ENCODE measurements at places on chromosomes 2 and 18.

GRCh38 chr18:55651236-55651635 is 63.2 kb upstream of the TCF4 start:
- no peak for DNase-seq

GRCh38 chr2:198168651-198169050 is 364.3 kb downstream of the PLCL1 start:
- no peak for DNase-seq

DNA sequence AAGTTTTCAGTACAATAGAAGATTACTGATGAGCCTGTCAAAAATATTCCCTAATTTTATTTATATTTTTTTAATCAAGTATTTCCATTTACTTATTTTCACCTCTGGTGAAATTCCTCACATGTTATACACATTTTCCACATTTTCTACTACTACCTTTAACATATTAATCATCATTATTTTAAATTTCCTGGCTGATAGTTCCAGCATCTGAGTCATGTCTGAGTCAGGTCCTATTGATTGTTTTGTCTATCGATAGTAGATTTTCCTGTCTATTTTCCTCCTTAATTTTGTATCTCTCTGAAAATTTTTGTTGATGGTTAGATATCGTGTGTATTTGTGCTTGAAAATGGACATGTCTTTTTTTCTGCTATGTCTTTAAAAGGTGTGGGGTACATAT is 211.8 kb upstream of the DSEL start:
- DNase-seq: no peak

- no peak for DNase-seq
Observed at GRCh38 chr2:71887196-71887595, 260.5 kb downstream of the CYP26B1 start.

DNA sequence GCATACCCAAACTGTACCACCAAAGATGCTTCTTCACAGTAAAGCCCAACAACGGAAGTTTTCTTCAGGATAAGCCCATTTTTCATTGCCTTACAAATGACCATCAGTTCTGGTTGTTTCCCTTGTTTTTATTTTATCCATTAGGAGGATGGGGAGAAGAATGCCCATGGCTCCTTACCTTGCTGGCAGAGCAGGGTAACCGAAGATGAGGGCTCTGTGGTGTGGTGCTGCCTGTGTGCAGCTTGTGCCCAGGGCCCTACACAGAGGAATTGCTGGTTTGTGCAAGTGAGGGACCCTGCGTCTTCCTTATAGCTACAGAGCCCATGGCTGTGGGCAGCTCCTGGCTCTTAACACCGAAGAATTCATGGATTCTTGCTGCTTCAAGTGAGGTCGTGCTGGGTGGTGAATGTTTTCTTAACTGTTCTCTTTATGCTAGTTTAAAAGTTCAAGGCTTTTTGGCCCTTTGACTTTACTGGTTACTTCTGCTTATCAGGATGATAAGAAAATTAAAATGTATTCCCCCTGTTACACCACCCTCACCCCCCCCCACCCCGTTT is 110.6 kb downstream of the MAP4K4 start:
- DNase-seq: no peak

- no peak for DNase-seq
Observed at GRCh38 chr18:13022644-13023043, 31.5 kb downstream of the CEP192 start.

DNA sequence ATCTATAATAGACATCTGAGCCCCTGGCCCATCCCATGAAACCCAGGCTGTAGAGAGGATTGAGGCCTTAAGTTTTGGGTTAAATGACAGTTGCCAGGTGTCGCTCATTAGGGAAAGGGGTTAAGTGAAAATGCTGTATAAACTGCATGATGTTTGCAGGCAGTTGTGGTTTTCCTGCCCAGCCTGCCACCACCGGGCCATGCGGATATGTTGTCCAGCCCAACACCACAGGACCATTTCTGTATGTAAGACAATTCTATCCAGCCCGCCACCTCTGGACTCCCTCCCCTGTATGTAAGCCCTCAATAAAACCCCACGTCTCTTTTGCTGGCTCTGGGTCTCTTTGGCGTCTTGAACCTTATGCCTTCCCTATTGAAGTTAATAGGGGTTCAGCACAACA is 110.7 kb downstream of the XRCC5 start:
- DNase-seq: no peak
